ENCODE measurements at places on chromosomes 11 and 22.

DNA sequence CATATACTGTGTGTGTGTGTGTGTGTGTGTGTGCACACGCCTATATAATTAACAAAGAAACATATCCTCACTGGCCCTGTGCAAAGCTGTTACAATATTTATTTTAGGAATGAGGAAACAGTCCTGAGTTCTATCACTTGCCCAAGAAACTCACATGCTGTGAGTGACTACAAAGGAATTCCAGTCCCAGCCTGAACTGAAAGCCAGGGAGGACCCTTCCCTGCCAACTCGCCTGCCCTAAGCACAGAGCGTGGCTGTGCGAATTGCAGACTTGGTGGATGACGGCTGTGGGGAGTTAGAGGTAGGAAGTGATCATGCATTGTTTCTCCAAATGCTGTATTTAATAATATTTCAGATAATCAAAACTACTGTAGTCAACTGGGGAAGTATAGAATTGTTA, 26.4 kb upstream of the CD5 start:
- peak; percentile 60 for DNase-seq

GRCh38 chr11:110295531-110296225, 736 bp downstream of the RDX start:
- peak; percentile 64 for DNase-seq

DNA sequence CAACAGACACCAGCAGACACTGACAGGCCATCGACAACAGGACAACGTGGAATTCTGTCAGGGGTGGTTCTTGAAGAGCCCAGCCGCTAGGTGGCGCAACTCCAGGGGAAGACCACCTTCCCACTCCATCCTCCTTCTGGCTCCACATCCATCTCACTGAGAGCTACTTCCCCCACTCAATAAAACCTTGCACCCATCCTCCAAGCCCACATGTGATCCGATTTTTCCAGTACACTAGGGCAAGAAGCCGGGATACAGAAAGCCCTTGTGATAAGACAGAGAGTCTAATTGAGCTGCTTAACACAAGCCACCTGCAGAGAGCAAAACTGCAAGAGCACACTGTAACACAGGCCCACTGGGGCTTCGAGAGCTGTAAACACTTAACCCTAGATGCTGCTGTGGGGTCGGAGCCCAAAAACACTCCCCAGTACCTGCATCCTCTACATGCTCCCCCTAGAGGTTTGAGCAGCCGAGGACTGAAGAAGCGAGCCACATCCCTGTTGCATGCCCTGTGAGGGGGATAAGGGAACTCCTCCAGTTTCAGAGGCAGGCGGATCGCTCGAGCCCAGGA, 11.5 kb upstream of the RAB39A start:
- peak; percentile 19 for DNase-seq

DNA sequence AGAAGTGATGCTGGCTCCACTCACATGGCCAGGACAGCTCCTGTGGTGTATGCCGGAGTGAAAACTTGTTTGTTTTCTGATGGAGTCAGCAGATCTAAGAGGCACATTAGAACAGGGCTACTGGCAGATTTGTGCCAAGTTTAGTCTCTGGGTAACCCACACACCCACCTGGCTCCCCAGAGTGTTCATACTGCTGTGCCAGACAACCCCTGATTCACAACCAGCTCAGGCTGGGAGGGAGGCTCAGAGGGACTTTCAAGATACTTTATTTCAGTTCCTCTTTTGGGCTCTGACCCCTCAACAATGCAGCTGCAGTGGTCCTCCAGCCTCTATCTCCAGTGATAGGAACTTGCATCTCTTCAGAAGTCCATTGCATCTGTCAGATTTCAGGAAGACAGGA, 8.5 kb downstream of the NTM start:
- no peak for DNase-seq

- no peak for DNase-seq
These were observed 812.2 kb downstream of the BRD1 start for GRCh38 chr22:49015459-49015858.

DNA sequence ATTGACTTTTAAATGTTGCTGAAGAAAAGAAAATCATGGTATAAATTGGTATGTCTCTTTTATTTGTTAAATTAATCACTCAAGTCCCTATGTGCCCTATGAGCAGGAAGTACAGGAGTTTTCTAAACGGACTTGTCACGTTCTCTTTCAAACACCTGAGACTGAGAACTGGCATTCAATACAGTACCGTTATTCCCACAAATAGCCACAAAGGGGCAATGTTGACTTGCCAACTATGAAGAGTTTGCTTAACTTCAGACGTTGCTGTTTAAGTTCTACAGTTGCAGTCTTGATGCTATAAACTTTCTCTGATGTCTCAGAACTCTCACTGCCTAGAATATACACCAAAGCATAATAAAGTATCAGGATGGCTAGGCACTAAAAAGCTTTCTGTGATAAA, 7.6 kb downstream of the OR56A1 start:
- DNase-seq, result peak; percentile 20

- DNase-seq, result peak; percentile 7
These were observed 93.0 kb downstream of the GUCY1A2 start for GRCh38 chr11:106925245-106925644.

DNA sequence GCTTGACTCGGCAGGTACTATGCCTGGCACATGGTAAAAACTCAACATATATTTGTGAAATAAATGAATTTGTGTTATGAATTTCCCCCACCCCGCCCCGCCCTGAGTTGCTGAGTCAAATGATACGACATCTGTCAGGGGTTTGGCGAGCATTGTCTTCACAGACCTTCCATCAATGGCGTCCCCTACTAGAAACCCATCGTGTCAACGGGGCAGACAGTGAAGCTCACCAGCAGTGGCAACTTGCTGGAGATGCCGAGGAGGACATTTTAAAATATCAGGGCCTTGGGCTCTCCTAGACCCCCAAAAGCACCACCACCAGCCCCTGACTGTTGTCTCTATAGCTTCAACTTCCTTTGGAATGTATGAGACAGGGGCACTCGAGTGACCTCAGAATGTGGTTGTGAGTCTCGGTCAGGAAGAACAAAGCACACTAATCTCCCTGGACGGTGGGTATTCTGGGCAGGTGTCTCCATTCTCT, 761 bp upstream of the NXF1 start:
- DNase-seq, result peak; percentile 35

DNA sequence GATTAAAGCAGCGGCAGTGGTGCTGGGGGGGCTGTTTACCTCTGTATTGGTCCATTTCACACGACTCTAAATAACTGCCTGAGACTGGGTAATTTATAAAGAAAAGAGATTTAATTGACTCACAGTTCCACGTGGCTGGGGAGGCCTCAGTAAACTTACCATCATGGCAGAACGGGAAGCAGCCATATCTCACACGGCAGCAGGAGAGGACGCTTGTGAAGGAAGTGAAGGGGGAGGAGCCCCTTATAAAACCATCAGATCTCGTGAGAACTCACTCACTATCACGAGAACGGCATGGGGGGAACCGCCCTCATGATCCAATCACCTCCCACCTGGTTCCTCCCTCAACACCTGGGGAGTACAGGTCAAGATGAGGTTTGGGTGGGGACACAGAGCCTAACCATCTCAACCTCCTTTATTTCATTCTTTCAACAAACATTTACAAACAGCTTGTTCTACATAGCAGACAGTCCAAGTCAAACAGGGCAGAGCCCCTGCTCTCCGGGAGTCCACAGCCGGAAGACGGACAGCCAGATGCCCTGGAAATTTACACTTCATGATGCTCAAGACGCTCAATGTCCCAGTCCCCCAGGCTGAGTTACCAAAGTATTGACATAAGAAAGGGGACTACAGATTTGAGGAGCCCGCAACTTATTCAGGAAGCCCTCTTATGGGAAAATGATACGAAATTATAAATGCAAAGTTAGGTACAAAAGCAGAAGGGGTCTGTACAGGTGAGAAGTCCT, 26.3 kb upstream of the HMGXB4 start:
- DNase-seq, result peak; percentile 45

- DNase-seq, result no peak
These were observed 104.1 kb downstream of the MPPED1 start for GRCh38 chr22:43515902-43516301.

GRCh38 chr11:2088284-2088683, 50.9 kb downstream of the IGF2 start:
- DNase-seq, result no peak

GRCh38 chr22:18101536-18101935, 9.1 kb upstream of the TUBA8 start:
- no peak for DNase-seq

- DNase-seq, result no peak
These were observed 333.8 kb upstream of the CHORDC1 start for GRCh38 chr11:90556606-90557005.

DNA sequence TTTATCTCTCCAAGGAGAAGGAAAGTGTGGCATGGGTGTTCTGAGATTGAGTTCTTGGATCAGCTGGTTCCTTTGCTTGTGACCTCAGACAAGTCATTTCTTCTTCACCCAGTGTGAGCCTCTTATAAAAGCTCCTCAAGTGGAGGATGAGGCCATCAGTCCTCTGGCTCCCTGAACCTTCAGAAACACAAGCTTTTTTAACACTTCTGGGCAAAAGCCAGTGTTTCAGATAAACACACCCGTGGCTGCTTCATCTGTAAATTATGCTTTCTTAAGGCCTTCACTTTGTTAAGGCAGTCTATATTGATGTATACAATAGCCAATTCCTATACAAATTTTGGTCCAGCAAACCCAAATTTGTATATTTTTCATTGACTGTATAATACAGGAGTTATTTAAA, 179.9 kb downstream of the DBX1 start:
- no peak for DNase-seq

DNA sequence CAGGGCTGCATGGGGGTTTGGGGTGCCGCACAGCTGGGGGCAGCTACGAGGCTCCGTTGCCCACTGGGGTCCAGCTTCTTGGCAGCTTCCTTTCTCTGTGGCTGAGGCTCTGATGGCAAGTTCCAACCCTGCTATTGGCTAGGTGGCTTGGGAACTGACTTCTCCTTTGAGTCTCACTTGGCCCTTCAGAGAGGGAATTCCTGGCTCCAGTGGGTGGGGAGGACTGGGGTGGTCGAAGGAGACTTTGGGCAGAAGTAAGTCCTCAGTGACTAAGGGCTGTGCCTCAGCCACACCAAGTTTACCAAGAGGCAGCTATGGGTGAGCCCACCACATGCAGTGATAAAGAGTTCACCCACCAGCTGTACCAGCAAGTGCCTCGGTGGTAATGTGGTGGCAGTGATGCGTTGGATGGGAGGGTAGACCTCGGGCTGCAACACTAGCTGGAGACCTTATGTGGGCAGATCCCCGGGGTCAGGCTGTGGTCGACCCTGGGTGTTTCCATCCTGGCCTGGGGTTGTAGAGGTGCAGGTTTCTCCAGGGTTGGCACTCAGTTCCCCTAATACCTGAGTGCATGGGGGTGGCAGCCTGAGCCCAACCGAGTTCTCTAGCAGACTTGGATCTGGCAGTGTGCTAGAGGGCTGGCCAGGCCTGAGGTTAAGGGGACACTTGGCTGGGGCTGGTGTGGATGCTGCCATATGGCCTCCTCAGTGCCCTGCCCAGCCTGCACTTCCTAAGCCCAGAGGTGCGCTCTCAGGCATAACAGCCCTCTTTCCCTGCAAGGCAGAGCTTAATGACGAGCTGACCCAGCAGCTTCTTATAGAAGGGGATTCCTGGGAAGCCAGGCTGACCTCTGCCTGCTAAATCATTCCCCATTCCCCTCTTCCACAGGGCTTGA, 197.0 kb upstream of the CADM1 start:
- DNase-seq, result no peak

DNA sequence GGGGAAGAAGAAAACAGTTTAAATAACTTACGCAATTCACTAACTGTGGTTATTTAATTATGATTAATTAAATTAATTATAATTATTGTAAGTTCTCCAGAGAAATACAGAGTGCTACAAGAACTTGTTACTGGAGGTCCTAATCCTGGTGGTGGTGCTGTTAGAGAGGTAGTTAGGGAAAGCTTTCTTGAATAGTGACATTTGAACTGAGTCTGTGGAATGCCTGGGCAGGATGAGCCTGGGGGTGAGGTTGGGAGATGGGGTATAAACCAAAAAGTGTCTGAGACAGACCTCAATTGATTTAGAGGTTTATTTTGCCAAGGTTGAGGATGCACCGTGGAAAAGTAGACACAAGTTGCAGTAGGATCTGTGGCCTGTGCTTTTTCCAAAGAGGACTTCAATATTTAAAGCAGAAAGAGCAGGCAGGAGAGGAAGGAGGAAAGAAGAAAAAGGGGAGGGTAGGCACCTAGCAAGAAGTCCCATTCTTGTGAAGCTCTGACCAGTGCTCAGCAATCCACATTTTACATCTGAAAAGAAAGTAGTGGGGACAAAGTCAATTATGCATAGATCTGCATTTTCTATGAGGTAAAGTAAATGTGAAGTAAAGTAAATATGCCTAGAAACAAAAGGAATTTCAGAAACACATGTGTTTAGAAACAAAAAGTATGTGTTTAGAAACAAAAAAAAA, 4.4 kb upstream of the ZNF202 start:
- DNase-seq, result no peak

DNA sequence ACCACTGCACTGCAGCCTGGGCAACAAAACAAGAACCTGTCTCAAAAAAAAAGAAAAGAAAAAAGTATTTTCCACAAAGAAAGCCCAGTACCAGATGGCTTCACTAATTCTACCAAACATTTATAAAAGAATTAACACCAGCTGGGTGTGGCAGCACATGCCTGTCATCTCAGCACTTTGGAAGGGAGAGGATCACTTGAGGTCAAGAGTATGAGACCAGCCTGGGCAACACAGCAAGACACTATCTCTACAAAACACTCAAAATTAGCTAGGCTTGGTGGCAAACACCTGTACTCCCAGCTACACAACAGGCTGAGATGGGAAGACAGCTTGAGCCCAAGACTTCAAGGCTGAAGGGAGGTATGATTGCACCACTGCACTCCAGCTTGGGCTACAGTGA, 20.1 kb downstream of the RSF1 start:
- no peak for DNase-seq

GRCh38 chr11:34606326-34607120, 14.4 kb upstream of the EHF start:
- DNase-seq, result no peak

DNA sequence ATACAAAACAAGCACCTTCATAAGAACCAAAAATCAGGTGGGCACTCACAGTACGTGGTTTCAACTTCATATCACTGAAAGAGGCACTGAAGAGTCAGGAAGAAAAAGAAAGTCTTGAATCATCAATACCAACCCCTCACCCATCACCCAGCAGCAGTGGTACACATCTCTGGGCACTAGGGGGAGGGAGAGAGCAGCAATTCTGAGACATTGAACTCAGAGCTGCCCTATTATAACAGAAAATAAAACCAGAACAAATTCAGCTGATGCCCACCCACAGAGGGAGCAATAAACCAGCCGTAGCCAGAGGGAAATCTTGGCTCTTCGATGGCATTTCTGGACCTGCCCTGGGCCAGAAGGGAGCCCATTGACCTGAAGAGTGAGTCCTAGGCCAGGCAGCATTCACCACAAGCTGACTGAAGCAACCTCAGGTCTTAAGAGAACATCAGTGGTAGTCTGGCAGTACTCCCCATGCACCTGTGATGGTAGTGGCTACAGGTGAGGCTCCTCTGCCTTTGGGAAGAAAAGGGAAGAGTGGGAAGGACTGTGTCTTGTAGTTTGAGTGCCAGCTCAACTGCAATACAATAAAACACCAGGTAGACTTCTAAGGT, 42.2 kb upstream of the FAM181B start:
- peak; percentile 79 for DNase-seq

- no peak for DNase-seq
These were observed 11.2 kb downstream of the MAP4K2 start for GRCh38 chr11:64791781-64792291.
